Endothelial cell of umbilical vein (primary cell): ENCODE measurements at places on chromosomes 3 and 15. TPM values are rescaled to one million over a fixed set of nuclear protein-coding genes. Genes with fewer than 3 reads are reported as not detected.
A peak's percentile ranks its signal among the peaks of the same experiment; 100 is the strongest.

TMCO5A gene
- total RNA-seq: not detected in 2 replicates

SMAD6 gene
- 12.4 and 12.5 TPM in 2 replicates for total RNA-seq

VEPH1 gene
- 136 and 142 TPM in 2 replicates for total RNA-seq

GOLGA8H gene
- total RNA-seq: 2.3 and 3.3 TPM in 2 replicates

CLDN16 gene
- total RNA-seq: not detected in 2 replicates

GRCh38 chr15:78193731-78194567, 40.4 kb downstream of the ACSBG1 start:
- no peaks in the 10 kb centered on the region for H3K36me3 ChIP-seq
- no peak overlapping the region for H3K27ac ChIP-seq
- no peak for DNase-seq

DNA sequence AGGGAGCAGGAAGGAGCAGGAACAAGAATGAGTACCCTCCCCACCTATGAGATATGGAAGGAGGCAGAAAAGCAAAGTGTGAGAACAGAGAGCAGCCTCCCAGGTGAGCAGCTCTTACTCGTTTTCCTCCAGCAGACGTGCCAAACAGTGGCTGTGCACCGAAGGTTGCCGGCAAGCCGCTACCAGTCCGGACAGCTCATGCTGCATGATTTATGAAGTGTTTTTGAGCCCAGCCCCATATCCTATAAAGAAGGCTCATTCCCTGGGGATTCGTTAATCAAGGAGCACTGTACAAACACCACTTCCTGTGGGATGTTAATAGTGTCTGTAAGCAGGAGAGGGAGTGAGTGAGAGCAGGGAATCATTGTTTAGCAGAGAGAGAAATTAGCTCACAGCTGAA, 118.3 kb upstream of the FOXB1 start:
- H3K27ac ChIP-seq: no peak overlapping the region
- no peak for DNase-seq
- H3K4me3 ChIP-seq: no peak overlapping the region
- no peaks in the 10 kb centered on the region for H3K36me3 ChIP-seq
- no peaks in the 10 kb centered on the region for H3K27me3 ChIP-seq

- no peak overlapping the region for H3K4me3 ChIP-seq
- no peaks in the 10 kb centered on the region for H3K4me1 ChIP-seq
- H3K27me3 ChIP-seq: no peaks in the 10 kb centered on the region
- H3K36me3 ChIP-seq: no peaks in the 10 kb centered on the region
- no peak overlapping the region for H3K27ac ChIP-seq
These were observed 394.1 kb upstream of the NECTIN3 start for GRCh38 chr3:110677506-110677905.

- DNase-seq: no peak
- H3K27me3 ChIP-seq: no peaks in the 10 kb centered on the region
- H3K4me3 ChIP-seq: no peak overlapping the region
- H3K36me3 ChIP-seq: no peaks in the 10 kb centered on the region
- H3K27ac ChIP-seq: no peak overlapping the region
- H3K4me1 ChIP-seq: no peaks in the 10 kb centered on the region
These were observed 29.9 kb upstream of the GRIP2 start for GRCh38 chr3:14570089-14570488.

DNA sequence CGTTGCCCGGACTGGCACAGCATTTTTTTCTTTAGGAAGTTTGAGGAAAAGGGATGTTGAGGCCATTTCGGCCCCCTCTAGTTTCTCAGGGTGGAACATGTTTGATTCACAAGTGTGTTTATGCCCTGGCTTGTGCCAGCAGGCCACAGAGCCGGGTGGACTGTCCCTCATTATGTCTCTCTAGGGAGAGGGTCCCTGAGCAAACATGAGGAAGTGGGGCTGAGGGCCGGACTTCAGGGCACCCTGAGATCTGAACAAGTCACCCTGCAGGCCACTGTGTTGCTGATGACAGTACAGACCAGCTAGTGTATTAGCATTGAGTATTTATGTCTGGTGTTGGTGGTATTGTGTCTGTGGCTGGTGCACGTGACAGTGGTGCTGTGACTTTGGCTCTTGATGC, 34.9 kb downstream of the RNU5B-1 start:
- no peaks in the 10 kb centered on the region for H3K36me3 ChIP-seq
- no peak for DNase-seq
- no peak overlapping the region for H3K27ac ChIP-seq
- H3K4me1 ChIP-seq: peaks cover 4% of the 10 kb centered on the region
- H3K4me3 ChIP-seq: no peak overlapping the region

DNA sequence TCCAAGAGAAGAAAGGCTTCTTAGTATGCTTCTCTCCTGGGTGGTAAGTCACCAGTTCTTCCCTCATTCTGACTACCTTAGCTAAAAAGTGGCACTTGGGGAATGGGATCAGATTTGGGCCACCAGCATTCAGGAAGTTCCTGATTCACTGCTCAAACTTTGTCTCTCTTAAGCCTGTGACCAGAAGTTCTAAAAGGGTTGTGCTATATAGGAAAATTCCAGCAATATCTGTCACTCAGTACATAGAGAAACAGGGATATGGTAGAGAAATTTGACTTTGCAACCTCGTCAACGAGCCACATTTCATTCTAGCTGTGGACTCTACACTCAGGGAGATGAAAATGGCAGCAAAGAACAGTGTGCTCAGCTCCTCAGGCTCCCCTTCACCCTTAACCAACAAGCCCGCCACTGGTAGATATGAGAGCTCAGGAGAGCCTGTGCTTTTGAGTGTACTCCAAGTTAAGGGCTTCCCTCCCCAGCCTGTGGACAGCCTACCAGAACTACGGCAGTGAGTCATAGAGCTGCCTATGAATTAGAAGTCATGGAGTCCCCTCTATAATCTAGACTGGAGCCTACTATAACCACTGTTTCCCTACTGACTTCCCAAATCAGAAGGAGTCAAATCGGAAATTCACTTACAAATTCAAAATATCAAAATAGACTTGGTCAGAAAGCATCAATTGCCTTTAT, 52.6 kb upstream of the MYO5C start:
- no peaks in the 10 kb centered on the region for H3K4me1 ChIP-seq
- no peak for DNase-seq
- no peak overlapping the region for H3K4me3 ChIP-seq
- peaks cover 29% of the 10 kb centered on the region for H3K36me3 ChIP-seq
- H3K27me3 ChIP-seq: no peaks in the 10 kb centered on the region

GRCh38 chr15:28154283-28154682, 55.2 kb upstream of the OCA2 start:
- DNase-seq: no peak
- H3K4me3 ChIP-seq: no peak overlapping the region
- H3K27ac ChIP-seq: no peak overlapping the region
- H3K4me1 ChIP-seq: no peaks in the 10 kb centered on the region
- H3K36me3 ChIP-seq: no peaks in the 10 kb centered on the region

DNA sequence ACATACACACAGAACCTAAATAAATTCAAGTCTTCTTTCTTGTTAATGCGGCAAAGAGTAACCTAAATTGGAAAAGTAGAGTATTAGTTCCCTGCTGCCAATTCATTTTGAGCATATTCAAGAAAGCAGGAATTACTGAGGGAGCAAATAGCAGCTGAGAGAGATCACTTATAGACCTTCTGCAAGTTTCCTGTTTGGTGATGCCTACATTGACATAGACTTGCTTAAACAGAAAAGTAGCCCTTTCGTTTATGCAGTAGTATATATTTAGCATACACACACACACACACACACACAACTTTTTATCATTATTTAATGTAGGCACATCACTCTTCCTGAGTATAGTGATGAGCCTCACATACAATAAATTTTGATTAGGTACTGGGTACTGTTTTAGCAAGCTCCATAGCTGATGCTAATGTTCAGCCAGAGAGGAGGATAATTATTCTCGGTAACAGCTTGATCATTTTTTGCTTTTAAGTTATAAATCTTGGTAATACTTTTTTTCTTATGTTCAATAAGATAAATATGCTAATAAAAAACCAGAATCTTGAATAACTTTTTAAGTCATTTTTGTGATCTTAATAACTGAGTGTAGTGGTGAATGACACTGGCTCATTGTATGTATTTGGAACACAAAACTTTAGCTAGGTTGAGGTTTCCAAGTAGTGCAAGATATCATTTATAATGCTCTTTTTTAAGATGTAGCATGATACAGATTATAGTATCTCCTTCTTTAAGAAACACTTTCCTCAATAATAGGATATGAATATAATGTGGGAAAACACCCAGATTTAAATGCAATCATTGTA, 174.7 kb downstream of the MBNL1 start:
- peaks cover 10% of the 10 kb centered on the region for H3K36me3 ChIP-seq
- H3K27me3 ChIP-seq: no peaks in the 10 kb centered on the region
- peak overlapping the region; percentile 14 for H3K27ac ChIP-seq
- H3K4me3 ChIP-seq: no peak overlapping the region
- peak; percentile 42 for DNase-seq

- no peak for DNase-seq
- H3K27ac ChIP-seq: no peak overlapping the region
- H3K4me3 ChIP-seq: no peak overlapping the region
- no peaks in the 10 kb centered on the region for H3K27me3 ChIP-seq
- no peaks in the 10 kb centered on the region for H3K36me3 ChIP-seq
These were observed 116.7 kb upstream of the PLCL2 start for GRCh38 chr3:16768014-16768413.

DNA sequence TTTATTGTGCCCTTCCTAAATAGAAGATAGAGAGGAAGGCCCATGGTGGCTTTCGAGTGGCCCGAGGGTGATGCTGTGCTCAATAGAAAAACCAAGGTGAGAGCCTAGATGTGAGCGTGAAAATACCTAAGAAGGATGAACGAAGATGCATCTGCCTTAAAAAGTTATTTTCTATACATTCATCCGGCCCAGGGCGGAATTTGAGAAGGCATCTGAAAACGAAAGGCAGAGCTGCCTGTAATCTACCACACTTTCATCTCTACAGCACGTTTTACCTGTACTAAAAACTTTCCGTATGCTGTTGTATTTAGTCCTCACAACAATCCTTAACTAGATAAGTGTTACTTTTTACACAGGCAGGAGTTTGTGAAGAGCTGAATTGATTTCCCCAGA, 1.4 kb downstream of the DUT start:
- no peaks in the 10 kb centered on the region for H3K27me3 ChIP-seq
- H3K4me1 ChIP-seq: peaks cover 21% of the 10 kb centered on the region
- peaks cover 8% of the 10 kb centered on the region for H3K36me3 ChIP-seq
- peak overlapping the region; percentile 92 for H3K27ac ChIP-seq
- DNase-seq: no peak

DNA sequence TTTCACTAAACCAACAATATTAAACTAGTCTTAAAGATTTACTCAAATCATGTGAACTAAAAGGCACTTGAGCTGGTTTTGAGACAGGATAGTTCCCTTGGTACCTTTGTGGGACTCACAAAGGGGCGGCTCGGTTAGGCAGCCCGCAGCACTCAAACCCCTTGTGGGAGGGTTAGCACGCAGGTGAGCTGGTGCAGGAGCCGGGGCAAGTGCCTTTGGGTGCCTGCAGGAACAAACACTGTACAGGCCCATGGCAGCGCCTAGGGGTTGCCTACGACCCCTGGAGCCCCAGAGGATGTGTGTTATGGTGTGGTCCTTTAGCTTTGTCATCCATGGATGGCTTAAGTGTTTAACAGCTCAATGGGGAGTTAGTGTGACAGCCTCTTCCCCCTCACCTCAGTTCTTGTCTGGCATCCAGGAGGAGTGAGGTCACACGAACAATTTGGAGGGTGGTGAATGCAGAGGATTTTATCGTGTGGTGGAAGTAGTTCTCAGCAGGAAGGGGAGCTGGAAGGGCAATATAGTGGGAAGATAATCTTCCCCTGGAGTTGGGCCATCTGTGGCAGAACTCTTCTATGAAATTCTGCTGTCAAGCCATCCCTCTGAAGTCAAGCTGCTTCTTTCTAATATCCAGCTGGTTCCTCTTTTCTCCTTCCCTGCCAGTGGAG, 470.9 kb downstream of the RBMS3 start:
- H3K27me3 ChIP-seq: no peaks in the 10 kb centered on the region
- DNase-seq: no peak
- H3K4me3 ChIP-seq: no peak overlapping the region
- H3K27ac ChIP-seq: no peak overlapping the region
- H3K4me1 ChIP-seq: peaks cover 3% of the 10 kb centered on the region

GRCh38 chr3:55364421-55364820, 122.7 kb downstream of the WNT5A start:
- no peak overlapping the region for H3K27ac ChIP-seq
- no peaks in the 10 kb centered on the region for H3K36me3 ChIP-seq
- no peaks in the 10 kb centered on the region for H3K27me3 ChIP-seq
- H3K4me1 ChIP-seq: no peaks in the 10 kb centered on the region

- no peaks in the 10 kb centered on the region for H3K27me3 ChIP-seq
- H3K4me3 ChIP-seq: no peak overlapping the region
- DNase-seq: no peak
- H3K4me1 ChIP-seq: no peaks in the 10 kb centered on the region
- H3K27ac ChIP-seq: no peak overlapping the region
These were observed 468.7 kb downstream of the CADM2 start for GRCh38 chr3:85427467-85427866.

- H3K36me3 ChIP-seq: no peaks in the 10 kb centered on the region
- H3K4me3 ChIP-seq: no peak overlapping the region
- no peaks in the 10 kb centered on the region for H3K4me1 ChIP-seq
- H3K27ac ChIP-seq: no peak overlapping the region
These were observed 8.1 kb upstream of the PHC3 start for GRCh38 chr3:170189398-170190256.

- H3K27ac ChIP-seq: no peak overlapping the region
- peaks cover 12% of the 10 kb centered on the region for H3K27me3 ChIP-seq
- no peaks in the 10 kb centered on the region for H3K36me3 ChIP-seq
- no peak for DNase-seq
These were observed 20.5 kb downstream of the CPN2 start for GRCh38 chr3:194330579-194330978.

DNA sequence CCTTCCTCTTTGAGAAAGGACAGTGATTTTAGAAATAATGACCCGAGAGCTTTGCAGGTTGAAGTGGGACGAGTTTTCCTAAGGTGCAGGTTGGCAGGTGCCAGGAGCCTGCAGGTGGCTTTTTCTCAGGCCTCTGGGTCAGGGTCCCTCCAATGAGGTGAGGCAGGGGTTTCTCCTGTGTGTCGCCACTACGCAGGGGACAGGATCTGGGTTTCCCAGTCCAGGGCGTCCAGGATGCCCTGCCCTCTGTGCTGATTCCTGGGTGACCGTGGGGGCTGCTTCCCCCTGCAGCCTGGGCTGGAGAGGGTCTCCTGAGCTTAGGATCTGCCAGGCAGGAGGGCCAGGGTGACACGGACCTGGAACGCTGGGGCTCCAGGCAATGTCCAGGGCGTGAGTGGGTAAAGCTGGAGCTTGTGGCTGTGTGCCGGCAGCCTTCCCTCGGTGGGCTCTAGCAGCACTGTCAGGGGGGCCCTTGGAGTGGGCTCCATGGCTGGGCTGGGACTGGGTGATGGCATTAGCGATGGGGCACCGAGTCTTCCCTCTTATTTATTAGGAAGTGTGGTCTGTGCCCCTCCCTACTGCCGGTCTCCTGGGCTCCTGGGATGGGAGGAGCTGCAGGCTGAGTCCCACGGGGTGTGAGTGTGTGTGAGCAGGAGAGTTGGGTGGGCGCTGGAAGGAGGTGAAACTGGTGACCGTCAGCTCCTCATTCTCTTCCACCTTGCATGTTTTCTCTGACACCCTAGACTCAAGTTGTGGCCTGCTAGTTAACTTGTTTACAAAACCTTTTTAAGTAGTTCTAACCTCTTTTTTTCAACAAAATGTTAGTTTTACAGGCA, 1.8 kb downstream of the APBA2 start:
- no peak overlapping the region for H3K4me3 ChIP-seq
- H3K27ac ChIP-seq: no peak overlapping the region
- no peaks in the 10 kb centered on the region for H3K27me3 ChIP-seq
- no peak for DNase-seq
- H3K36me3 ChIP-seq: no peaks in the 10 kb centered on the region

GRCh38 chr3:174725303-174725702, 133.8 kb upstream of the NAALADL2 start:
- no peak overlapping the region for H3K4me3 ChIP-seq
- no peak for DNase-seq
- H3K4me1 ChIP-seq: no peaks in the 10 kb centered on the region
